Hypothalamus (tissue), 51 donors: ENCODE measurements at places on chromosomes 2 and 18.

GRCh38 chr2:95509408-95509807, 24.9 kb upstream of the TRIM43B start:
- DNase-seq = no peak

DNA sequence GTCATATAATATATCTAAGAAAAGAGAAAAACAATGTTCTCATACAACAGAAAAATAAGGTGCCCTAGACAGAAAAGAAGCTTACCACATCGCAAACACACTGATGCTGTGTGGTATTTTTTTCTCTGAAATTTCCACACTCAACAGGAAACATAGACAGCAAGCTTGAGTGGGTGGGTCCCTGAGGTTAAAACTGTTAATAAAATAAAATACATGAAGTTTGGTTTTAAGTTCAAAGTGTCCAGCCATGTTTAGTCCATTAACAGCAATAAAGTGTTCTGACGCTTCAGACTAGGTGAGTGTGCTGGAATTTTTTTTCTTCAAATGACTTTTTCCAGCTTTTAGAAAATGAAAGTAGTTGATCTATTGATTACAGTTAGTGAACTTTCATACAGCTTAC, 83.3 kb upstream of the EPB41L5 start:
- DNase-seq = no peak

GRCh38 chr18:8367217-8367988, 241.8 kb upstream of the RAB12 start:
- peak; percentile 33 for DNase-seq

- no peak for DNase-seq
Measured at GRCh38 chr2:37654932-37655841, 16.3 kb downstream of the CDC42EP3 start.

DNA sequence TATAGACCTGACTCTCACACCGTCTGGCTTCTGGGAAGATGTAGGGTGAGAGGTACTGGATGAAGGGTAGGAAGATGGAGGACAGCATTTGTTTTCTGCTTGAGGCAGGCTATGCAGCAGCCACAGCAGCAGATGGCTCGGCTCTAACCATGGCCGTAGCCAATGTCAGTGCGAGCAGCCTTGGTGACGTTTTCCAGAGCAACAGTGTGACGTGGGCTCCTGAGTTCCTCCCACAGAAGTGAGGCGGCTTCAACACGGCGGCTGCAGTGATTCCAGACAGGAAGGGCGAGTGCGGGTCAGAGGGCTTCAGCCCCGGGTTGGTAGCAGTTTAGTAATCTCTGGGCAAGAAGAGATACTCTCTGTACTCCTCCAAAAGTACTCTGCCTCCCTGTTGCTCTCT, 133.0 kb upstream of the MYT1L start:
- DNase-seq = no peak

GRCh38 chr2:239607517-239608191, 206.8 kb upstream of the HDAC4 start:
- DNase-seq = no peak

DNA sequence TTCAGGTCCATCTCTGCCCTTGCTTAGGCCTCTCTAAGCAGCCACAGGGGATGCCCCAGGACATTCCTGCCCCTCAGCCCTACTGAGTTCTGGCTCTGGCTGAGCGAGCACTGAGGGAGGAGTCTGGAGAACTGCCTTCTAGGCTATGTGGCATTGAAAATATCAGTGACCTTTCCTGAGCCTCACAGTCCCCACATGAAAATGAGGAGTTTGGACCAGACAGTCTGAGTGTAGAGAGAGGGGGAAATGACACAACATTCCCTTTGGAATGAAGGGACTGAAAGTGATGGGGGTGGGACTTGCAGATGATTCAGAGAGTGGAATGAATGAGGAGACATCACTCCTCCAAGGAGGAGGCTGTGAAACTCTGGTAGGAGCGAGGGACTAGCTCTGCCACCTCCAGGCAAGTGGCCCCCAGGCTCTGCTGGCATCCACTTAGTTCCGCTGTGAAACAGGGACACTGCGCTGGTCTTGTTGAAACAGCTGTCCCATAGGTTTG, 8.0 kb downstream of the TNS1 start:
- no peak for DNase-seq

DNA sequence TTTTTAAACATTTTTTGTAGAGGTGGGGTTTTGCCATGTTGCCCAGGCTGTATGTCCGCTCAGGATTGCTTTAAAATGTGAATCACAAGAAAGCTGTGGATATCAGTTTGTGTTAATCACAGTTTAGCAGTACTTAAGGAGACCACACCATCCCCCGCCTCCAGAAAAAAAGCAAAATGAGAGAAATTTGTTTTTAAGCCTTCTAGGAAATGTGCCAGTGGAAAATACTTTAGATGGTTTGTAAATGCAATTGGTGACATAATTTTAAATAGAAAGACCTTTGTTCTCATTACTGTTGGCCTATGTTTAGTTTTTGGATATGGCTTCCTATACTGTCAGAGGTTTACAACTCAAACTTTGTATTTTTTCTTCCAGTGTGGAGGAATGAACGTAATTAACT, 27.0 kb downstream of the GCA start:
- no peak for DNase-seq

GRCh38 chr2:159658881-159659873, 42.8 kb upstream of the BAZ2B start:
- DNase-seq = no peak

DNA sequence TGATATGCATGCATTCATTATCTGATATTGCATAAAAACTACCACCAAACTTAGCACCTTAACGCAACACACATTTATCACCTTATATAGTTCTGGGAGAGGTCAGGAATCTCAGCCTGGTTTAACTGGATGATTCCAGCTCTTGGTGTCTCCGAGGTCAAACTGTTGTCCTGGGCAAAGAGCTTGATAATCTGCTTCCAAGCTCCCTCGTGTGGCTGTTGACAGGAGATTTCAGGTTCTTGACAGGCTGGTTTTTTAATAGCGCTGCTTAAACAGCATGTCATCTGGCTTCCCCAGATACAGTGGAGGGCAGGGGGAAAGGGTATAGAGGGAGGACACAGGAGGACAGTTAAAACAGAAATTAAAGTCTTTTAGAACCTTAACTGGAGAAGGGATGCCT, 785.0 kb downstream of the CNTNAP5 start:
- DNase-seq = no peak

DNA sequence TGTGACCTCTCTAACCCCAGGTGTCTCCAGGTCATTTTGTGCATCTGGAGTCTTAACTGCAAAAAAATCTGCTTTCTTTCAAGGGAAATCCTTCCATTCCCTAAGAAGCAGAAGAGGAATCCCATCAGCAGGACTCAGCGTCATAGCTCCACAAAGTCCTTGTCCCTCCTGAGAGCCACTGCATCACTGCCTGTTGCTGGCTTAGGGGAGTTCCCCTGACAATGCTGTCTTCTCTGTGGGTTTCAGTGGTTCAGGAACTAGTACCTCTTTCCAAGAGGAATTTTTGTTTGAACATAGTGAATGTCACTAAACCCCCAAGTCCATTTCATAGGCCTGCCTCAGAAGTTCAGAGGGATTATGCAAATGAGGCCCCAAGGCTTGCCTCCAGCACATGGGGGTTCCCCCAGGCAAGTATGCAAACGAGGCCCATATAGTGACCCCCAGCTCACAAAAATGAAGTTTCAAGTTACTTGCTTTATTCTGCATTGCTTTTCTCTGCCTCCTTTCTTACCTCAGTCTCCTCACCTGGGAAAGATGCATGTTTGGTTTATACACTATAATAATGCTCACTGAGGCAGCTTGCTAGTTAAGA, 513.9 kb upstream of the MEX3C start:
- no peak for DNase-seq

- no peak for DNase-seq
Measured at GRCh38 chr2:67486041-67486796, 89.1 kb downstream of the ETAA1 start.

- no peak for DNase-seq
Measured at GRCh38 chr18:43965691-43966090, 688.4 kb upstream of the SYT4 start.

GRCh38 chr18:68925268-68925667, 127.4 kb downstream of the CCDC102B start:
- no peak for DNase-seq

- DNase-seq = no peak
Measured at GRCh38 chr2:161713706-161714105, 89.5 kb downstream of the SLC4A10 start.

GRCh38 chr18:31679133-31679742, 5.1 kb downstream of the B4GALT6 start:
- no peak for DNase-seq

DNA sequence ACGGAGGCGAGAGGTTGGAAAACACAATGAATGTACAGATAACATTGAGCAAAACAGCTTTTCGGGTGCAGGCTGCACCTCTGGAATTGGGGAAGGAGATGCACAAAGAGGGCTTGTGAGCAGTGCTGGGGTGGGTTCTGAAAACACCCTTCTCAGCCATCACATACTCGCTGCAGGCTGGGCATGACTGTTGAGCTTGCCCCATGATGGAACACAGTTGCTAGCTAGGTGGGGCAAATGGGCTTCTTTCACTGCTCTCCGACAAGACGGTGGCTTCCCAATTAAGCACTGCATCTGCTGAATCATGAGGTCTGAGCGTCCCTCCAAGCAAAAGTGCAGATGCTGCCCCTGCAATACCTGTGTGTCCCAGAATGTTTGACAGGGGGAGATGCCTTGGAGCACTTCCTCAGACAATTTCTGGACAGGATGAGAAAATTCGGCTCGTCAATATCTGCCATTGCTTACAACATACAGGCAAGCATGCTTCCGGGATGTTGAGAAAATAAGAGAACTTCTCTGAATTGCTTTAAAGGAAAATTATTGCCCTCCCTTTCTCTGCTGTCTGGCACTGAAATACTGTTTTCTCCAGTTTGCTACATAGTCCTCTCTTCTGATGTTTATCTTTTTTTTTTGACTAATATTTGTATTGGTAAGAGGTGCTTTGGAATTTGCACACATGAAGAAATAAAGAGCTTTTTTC, 77.3 kb upstream of the SH3BP4 start:
- no peak for DNase-seq

DNA sequence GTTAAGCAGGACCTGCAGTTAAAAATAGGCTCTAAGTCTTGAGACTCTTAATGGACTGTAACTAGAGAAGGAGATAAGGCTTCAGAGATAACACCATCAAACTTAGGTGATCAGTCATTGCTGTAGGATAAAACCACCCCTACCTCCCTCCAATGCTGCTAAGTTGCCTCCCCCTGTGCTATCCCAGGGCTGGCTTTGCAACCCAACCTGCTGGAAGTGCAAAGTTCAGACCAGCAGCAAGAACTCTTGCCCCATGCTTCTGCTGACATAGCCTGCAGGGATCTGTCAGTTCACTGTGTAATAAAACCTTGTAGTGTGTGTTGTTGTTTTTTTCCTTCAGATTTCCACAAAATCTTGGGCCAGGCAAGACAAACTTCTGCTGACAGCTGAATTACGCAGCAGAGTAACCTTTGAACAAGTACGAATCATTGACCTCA, 57.4 kb upstream of the EPB41L3 start:
- no peak for DNase-seq
